ENCODE measurements at places on chromosomes 13 and 19. TPM values are rescaled to one million over a fixed set of nuclear protein-coding genes. Genes with fewer than 3 reads are reported as not detected.
A peak's percentile ranks its signal among the peaks of the same experiment; 100 is the strongest.

DNA sequence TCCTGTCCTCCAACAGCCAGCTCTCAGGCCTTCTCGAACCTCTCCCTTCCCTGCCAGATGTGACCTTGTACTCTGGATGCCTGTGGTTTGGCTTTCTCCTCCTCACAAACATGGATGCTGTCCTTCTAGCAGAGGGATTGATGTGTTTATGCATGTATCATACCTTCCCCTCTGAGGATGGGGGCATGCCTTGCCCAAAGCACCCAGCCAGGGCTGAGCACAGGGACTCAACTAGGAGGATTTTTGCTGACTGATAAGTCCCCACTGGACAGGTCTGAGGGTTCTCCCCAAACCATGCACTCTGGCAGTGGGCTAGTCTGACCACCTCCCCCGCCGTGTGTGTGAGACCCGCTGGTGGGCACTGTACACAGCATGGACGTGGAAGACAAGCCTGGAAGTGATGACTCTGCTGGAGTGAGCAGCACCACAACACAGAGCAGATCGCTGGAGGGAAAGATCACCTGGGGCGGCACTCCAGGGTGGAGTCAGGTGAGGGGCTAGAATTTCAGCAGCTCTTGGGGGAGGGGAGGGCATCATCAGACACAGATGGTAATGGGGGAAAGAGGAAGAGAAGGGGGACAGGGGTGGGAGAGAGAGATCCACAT, 360.3 kb upstream of the ZNF507 start:
- no peak for DNase-seq

DNA sequence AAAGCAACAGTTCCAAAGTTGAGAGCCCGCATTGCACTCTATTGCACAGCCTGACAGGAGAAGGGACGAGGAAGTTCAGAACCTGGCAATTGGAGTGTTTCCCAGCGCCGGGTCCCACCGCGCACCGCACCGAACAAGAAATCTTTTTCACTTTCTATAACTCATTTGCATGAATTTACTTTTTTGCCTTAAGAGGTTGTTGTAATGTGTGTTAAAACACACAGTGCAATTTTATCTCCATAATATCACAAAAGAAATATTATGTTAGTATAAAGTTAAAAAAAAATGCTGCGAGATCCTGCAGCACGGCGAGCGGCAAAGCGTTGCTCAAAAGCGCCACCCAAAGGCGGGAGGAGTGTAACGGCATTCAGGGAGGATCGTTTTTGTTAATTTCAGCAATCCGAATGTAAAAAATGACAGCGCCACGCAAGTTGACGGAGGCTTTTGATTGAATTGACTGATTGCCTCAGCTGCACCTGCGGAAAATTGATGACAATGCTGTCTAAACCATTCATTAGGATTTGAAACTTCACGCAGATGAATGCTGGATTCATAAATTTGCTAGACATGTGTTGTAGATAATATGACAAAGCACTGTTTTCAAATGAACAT, 303.6 kb upstream of the ZNF507 start:
- DNase-seq, result no peak

DNA sequence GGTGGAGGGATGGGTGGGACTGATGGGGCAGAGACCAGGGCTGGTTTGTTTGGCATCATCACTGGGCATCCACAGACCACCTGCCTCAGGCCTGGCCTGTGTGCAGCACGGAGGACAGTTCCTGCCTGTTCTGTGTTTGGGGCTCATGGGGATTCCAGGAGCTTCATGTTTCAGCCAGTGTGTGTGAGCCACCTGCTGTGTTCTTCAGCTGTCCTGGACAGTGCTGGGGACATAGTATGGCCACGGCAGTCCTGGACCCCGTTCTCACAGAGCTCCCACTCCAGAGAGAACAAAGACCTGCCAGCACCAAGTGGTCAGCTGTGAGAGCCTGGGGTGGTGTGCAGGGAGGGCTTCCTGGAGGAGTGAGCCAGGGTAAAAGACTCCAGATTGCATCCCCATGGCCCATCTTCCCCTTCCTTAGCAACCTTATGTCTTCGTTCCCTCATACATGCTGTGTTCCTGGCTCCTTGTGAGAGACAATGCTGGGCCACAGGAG, 2.0 kb upstream of the CCDC97 start:
- no peak for DNase-seq

DNA sequence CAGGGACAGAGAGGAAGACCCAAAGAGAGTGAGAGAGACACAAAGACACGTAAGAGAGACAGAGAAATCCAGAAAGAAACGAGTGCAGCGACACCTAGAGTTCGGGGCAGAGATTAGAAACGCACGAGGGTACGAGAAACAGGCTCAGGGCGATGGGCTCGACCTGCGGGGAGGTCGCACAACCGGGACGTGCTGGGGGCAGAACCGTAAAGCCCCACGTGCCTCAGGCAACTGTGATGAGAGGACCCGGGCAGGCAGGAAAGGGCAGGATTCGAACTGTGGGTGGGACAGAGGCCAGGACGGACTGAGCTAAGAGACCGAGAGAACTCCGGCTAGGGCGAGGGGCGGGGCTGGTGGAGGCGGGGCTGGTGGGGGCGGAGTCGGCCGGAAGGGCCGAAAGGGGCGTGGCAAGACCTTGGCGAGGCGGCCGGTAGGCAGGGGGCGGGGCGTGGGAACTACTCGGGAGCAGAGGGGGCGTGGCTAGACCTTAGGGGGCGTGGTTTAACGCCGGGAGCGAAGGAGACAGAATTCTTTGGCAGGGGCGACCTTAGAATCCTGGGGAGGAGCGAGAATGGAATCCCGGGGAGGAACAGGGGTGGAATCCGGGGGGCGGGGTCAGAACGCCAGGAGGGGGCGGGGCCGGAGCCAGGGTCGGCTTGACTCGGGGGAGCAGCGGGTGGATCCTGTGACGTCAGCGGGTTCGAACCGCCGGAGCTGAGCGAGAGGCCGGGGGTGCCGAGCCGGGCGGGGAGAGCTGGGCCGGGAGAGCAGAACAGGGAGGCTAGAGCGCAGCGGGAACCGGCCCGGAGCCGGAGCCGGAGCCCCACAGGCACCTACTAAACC, at the start of gene NECTIN2:
NECTIN2 (plus strand) TSS at position 686 of the 843 bp plus-strand sequence. CDS start 229 bp downstream, outside the sequence.
- peak; percentile 73 for DNase-seq

DNA sequence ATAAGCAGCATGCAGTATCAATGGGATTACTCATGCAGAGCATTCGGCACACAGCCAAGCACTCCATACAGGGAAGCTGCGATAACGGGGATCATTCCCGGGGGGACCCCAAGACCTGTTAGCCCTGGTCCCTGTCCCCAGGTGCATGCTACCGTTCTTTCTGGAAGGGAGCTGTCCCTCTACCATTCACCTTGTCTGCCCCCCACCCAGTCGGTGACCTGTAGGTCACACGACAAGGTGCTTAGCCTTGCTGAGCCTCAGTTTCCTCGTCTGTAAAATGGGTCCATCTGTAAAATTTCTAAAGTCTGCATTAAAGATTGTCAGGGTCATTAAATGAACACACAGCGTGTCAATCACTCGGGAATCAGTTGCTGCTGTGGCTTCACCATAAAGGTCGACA, 6.8 kb upstream of the ACP7 start:
- DNase-seq, result no peak

GRCh38 chr13:67097892-67098452, 132.2 kb downstream of the PCDH9 start:
- DNase-seq, result no peak

DNA sequence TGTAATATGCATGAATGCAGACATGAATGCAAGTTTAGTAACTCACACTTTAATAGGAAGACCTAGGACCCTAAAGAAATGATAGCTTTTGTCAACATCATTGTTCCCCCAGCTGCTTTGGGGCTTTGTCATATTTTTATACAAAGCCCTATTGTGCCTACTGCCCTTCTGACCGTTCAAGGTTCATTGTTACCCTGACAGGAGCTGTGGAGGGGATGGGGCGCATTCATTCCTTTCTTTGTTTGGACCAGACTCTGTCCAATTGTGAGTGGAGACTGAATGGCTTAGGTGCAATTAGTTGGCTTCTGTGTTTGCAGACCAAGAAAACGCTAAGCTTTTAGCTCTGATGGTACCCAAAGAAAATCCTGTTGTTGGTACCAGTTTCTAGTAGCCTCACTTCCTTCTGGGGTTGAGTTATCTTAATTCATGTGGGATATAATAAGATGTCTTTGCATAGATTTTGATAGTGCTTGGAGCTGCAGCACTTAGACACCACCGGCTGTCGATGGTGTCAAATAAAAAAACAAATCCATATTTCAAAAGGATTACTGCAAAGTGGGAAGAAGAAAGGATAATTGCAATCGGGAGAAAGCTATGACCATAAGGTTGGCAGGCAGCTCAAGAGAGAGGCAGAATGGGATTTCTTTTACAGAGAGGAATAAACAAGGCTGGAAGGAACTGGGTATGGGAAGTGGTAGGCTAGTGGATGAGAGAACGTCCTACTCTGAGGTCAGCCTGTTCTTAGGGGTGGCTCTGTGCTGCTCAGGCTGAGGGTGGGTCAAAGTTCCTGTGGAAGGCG, 133.9 kb upstream of the TMTC4 start:
- no peak for DNase-seq

DNA sequence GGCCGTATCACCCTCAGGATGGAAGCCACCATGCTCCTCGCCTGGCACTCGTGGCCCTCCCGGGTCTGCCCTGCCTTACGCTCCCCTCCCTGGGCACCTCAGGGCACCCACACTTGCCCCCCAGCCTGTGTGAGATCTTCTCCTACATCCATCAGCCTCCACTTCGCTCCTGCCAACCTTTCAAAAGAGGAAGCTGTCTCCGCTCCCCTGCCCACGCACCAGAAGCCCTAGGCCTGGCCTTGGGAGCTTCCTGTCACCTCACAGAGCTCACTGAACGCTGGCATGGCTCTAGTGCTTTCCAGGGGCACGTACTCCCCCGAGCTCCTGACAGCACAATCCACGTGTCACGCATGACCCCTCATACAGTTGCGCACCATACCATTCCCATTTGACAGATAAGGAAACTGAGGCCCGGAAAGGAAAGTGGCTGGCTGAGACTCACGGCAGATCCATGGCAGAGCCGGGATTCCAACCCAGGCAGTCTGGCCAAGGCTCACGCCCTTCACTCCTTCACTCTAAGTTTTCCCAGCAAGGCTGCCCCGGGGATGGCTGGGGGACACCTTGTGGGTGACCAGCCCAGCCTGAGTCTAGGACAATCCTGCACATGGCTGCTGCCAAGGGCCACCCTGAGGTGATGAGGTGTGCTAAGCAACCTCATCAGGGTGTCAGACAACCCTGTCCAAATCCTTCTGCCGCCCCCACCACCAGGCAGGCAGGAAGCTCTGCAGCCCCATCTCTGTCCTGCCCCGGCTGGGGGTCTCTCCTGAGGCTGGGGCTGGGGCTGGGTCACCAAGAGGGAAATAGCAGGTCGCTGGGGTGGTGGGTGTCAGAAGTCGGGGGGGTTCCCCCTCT, 19.3 kb downstream of the PPP1R12C start:
- DNase-seq, result peak; percentile 13

GRCh38 chr19:40224342-40225150, 1.9 kb downstream of the CCNP start:
- DNase-seq, result no peak

DNA sequence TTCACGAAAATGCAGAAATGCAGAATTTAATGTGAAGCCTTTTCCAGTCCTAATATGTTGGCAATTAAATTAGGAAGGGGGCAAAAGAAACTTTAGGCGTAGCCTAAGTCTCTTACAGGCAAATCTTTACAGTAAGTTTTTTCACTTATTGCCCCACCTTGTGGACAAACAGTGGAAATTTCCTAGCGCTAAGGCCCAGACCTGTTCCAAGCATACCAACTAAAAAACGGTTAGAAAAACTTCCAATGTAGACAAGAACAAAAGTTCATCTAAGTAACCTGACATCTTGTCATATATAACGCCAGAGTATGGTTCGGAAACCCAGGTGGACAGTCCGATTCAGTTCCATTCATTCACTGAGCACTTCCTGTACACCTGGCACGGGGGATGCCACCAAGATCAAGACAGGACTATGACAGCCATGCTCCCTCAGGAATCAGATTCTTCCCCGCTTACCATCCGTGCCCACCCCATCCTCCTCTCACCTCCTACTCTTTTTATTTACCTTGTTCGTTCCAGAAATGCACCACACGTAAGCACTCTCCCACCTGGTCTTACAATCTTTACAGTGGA, 4.9 kb downstream of the ZAR1L start:
- DNase-seq, result peak; percentile 49

GRCh38 chr13:42119875-42120274, 71.4 kb downstream of the DGKH start:
- DNase-seq, result no peak

GRCh38 chr19:39335168-39335548, 685 bp downstream of the GMFG start:
- no peak for DNase-seq

GRCh38 chr19:32910094-32910493, 40.5 kb upstream of the SLC7A9 start:
- no peak for DNase-seq

- no peak for DNase-seq
Measured at GRCh38 chr13:67296511-67296910, 66.4 kb upstream of the PCDH9 start.

DNA sequence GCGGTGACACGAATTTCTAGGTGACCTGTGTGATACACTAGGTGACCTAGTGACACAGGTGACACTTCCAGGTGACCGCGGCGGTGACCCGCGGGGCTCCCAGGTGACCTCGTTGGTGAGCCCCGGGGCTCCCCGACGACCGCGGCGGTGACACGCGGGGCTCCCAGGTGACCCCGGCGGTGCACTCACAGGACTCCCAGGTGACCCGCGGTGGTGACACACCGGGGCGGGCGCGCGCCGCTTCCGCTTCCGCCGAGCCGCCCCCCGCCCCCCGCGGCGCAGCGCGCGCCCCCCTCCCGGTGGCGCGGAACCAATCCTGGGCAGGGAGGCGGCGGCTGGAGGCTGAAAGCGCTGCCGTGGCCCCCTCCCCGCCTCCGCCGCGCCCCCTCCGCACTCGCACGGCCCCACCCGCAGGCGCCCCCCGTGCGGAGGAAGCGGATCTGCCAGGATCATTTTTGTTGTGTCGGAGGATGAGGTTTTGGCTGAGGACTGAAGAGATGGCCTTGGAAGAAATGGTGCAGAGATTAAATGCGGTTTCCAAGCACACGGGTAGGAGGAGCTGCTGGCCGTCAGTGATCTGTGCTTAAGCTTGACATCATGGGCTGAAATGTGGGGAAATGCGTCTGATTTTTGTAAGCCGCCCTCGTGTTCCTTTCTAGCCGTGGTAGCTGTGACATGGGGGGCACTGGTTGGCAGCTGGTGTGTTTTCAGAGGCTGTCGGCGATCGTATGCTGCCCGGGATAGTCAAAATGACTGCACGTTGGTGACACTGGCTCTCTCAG, at the start of gene MCF2L:
MCF2L (plus strand) TSS at position 305 of the 782 bp plus-strand sequence; CDS start at position 471, 166 bp downstream.
- peak; percentile 76 for DNase-seq

Gene BEST2
- not detected for total RNA-seq

Gene SIGLEC12
- total RNA-seq, result not detected

Gene ZNF211
- 53.3 TPM for total RNA-seq

Gene ELANE
- not detected for total RNA-seq

Gene C13orf42
- total RNA-seq, result not detected

Gene WDR87
- not detected for total RNA-seq

Gene CASP14
- not detected for total RNA-seq

Gene GPR183
- 203 TPM for total RNA-seq

Gene PRX
- total RNA-seq, result 3.4 TPM
